GDM1 (cell line): ENCODE measurements at places on chromosomes 6 and 20.

- DNase-seq = no peak
These were observed 108.6 kb downstream of the ATP9A start for GRCh38 chr20:51659491-51660050.

- DNase-seq = no peak
These were observed 27.9 kb downstream of the STK38 start for GRCh38 chr6:36519352-36519751.

DNA sequence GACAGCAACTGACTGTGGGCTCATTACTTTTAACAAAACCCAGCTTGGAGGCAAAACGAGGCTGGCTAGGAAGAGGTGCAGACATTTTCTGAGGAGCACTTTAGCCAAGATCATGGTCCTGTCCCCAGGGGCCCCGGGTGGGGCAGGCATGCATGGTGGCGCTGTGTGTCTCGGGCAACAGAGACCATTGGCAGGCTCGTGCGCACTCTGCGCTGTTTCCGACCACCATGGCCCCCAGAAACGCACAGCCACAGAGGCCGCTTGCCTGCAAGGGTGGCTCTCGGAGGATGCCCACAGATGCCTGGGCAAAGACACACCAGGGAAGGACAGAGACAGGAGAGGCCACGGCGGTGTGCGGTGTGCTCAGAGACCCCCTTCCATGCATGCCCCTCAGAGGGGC, 6.7 kb downstream of the BHLHE23 start:
- no peak for DNase-seq

DNA sequence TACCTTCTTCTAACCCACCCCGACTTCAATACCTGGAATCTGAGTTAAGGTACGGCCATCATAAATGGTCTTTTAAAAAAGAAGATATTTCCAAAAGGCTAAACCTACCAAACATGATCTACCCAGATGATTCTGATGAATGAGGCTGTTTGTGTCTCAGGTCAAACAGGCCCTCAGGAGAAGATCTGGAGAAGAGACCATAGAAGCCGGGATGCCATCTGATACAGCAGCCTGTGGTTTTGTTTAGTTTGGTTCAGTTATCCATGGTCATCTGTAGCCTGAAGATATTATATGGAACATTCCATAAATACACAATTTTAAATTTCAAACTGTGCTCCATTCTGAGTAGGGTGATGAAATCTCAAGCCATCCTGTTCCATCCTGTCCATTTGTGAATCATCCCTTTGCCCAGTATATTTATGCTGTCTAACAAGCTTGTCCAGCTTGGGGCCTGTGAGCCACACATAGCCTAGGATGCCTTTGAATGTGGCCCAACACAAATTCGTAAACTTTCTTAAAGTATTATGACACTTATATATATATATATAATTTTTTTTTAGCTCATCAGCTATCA, 4.0 kb upstream of the CAP2 start:
- no peak for DNase-seq

GRCh38 chr6:160102399-160102798, 19.2 kb upstream of the SLC22A1 start:
- DNase-seq = no peak

- DNase-seq = no peak
These were observed 53.7 kb upstream of the TMX4 start for GRCh38 chr20:8073024-8073832.

DNA sequence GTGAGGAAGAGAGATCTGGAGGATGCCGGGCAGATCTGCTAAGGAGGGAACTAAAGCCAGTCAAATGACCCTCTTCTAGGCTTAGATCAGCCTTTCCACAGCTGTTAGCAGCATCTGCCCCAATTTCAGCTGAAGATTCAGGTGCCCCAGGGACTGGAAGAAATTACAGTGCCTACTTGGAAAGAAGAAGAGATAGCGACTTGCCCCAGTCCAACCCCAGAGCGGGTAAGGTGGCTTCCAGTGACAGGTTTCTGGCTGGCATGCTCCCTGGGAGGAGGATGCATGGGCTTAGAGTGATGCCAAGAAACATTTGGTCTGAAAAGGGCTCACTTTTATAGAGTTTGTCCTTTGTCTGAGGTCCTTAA, 620 bp downstream of the TJAP1 start:
- DNase-seq = no peak

DNA sequence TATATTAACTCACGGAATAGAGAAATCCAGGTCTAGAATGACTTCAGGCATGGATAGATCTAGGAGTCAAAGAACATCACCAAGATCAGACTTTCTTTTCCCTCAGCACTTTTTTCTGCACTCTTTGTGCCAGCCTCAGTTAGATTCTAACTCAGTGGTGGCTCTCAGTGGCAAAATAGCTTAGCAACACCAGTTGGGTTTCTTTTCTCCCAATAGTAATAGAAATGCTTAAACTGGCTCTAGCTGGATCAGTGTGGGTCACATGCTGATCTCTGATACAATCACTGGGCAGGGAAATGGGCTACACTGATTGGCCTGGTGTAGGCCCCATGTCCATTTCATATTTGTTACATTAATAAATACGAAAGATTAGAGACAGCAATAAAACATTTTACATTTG, 44.2 kb upstream of the ARFGEF2 start:
- no peak for DNase-seq
